ENCODE measurements at places on chromosomes 11 and 22.

GRCh38 chr11:1733716-1734640 lies 16.4 kb downstream of the IFITM10 start:
- DNase-seq: no peak

- peak; percentile 50 for DNase-seq
Observed at GRCh38 chr11:130212431-130212961, 52.9 kb downstream of the ST14 start.

GRCh38 chr11:73538381-73538872 lies 59.5 kb downstream of the FAM168A start:
- no peak for DNase-seq

GRCh38 chr22:41410311-41410751 lies 28.6 kb downstream of the TEF start:
- DNase-seq: no peak

DNA sequence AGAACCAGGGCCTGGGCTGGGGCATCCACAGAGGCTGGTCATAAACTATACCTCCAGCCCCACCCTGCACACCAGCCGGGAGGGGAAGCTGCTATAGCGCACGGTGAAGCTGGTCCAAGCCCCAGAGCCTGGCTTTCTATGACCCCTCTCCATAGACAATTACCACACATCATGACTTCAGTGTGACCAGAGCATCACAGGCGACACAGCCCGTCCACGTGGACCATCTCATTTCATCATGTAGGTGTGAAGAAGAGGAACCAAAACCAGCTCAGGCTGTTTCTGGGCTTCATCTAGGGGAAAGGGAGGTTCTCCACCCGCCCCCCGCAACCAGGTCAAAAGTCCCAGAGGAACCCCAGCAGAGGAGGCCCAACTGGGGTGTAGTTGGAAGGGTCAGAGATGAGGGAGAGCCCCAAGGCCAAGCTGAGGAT lies 3.0 kb downstream of the CXCR5 start:
- no peak for DNase-seq

DNA sequence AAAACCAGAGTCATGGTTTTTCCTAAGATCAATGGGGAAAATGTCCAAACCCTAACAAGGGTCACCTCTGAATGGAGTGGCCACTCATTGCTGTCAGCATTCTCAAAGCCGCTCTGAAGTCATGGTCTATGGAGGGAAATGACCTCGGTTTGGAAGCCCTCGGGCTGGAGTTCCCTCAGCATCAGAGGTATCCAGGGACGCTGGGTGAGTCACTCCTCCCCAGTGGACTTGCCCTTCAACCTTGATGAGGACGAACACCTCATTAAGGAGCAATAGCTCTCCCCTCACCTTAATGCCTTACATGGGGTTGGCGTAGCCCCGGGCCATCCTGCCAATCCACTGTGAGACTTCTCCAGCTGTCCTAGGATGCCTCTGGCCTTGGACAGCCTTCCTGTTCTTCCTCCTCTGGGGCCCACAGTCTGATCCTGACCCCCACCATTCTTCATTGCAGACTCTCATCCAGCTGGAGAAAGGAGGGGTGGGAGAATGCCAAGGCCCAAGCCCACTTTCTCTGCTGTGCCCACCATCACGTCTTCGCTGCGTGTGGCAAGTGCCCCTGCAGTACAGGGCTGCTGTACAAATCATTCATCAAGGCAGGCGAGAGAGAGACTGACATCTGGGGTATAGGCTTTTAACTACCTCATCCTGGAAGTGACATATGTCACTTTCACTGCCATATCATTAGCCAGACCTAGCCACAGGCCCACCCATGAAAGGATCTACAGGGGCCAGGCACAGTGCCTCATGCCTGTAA lies 25.4 kb upstream of the MYH9 start:
- no peak for DNase-seq

DNA sequence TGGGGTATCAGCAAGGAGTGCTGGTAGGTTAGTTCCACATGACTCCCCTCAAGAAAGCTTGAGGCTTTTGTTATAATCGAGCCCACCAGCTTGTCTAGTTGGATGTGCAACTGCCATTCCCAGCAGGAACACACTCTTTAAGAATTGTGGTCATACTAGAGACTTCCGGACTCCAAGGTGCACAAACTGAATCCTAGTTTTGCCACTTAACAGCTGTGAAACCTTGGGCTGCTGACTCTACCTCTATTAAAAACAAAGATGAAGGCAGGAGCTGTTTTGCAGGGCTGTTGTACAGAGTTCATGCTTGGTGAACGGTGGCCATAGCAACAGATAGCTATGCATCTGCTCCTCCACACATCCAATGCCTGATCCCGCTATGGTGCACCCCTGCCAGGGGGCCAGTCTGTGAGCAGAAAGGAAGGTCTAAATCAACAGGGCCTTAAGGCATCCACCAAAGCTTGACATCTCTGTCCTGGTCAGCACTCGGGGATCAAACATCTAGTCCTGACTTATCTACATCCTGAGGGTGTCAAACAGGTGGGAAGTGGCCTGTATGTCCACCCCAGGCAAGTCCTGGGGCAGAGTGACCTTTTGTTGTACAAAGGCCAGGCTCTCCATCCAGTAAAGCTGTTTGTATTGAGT lies 36.4 kb downstream of the DKK3 start:
- no peak for DNase-seq

DNA sequence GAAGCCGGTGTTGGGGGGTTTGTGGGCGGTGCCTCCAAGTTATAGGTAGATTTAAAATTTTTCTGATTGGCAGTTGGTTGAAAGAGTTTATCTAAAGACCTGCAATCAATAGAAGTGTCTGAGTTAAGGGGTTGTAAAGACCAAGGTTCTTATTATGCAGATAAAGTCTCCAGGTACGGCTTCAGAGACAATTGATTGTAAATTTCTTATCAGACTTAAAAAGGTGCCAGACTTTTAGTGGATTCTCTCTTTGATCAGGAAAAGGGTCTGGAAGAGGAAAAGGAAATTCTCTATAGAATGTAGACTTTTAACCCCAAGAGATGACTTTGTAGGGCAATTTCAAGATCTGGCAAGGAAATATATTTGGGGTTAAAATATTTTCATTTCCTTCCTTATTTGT lies 25.2 kb downstream of the CLMP start:
- no peak for DNase-seq

DNA sequence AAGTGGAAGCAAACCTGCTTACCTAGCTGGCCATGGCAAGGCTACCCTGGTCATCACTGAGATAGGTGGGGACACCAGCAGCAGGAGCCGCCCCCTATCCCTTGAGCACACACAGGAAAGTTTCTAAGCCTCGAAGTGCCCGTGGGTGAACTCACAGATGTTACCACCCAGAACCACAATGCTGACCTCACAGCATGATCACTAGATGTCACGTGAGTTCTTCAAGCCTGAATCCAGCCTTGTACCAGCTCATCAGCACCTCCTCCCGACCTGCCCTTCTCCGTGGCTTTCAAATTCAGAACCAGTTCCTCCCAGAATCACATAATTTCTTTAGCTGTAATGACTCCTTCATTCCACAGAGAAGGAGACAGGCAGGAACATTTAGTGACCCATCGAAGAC lies 24.7 kb upstream of the TIMP3 start:
- DNase-seq: no peak

DNA sequence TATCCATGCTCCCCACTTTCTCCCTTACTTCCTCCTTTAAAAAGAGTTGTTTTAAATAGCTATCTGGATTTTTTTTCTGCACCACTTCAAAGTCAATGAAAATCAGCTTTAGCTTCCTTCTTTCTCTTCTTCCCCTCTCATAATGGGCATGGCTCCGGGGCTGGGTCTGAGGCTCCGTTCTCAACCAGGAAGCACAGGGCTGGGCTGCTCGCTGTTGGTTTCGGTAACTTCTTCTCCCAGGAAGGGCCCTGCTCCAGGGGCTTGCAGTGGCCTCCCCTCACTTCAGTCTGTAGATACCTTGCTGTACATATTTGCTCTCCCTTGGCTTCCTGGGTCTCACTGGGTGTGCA lies 23.8 kb downstream of the MICAL2 start:
- no peak for DNase-seq

Measured in activated CD8-positive, alpha-beta memory T cell treated with anti-CD3 and anti-CD28 coated beads, Interleukin-2, amount 50 U/mL, for 48 hours (primary cell).